ENCODE measurements at places on chromosomes 4 and X.

DNA sequence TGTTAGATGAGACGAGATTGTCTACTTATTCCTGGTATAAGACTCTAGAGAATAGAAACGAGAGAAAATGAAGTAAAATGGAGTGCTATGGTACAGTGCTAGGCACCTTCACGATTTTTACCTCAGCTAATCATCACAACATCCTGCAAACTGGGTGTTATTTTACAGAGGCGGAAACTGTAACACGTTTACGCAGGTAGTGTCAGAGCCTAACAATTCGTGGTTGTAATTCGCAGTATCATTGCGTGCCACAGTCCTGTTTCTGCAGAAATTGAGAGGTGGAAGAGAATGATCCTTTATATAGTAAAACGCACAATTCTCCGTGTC is 383 bp upstream of the TBC1D19 start:
- H3K4me1 ChIP-seq, result peaks cover 5% of the 10 kb centered on the region
- H3K4me3 ChIP-seq, result peak overlapping the region; percentile 70
- H3K27me3 ChIP-seq, result no peaks in the 10 kb centered on the region
- H3K36me3 ChIP-seq, result no peaks in the 10 kb centered on the region
- DNase-seq, result peak; percentile 1

GRCh38 chr4:181835348-181835747 is 407.9 kb upstream of the TENM3 start:
- H3K27ac ChIP-seq, result no peak overlapping the region
- H3K36me3 ChIP-seq, result no peaks in the 10 kb centered on the region
- H3K4me3 ChIP-seq, result no peak overlapping the region
- no peaks in the 10 kb centered on the region for H3K4me1 ChIP-seq

- no peak for DNase-seq
- H3K27ac ChIP-seq, result no peak overlapping the region
- no peak overlapping the region for H3K4me3 ChIP-seq
- no peaks in the 10 kb centered on the region for H3K27me3 ChIP-seq
- no peaks in the 10 kb centered on the region for H3K4me1 ChIP-seq
These were observed 64.1 kb upstream of the MAD2L1 start for GRCh38 chr4:120130786-120131185.

DNA sequence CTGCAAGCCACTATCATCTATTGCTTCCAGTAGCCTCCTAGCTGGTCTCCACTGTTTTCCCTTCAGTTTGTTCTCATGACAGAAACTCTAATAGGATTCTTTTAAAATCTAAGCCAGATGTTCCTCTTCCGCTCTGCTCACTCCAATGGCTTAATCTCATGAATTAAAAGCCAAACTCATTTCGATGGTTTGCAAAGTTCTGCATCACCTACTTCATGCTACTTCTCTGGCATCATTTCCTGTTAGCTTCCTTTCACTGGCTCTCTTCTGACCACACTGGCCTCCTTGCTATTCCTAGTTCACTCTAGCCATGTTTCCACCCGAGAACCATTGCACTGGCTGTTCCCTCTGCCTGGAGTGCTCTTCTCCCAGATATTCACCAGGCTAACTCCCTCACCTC is 102.0 kb upstream of the LSM6 start:
- DNase-seq, result no peak
- no peaks in the 10 kb centered on the region for H3K27me3 ChIP-seq
- H3K4me1 ChIP-seq, result no peaks in the 10 kb centered on the region
- no peak overlapping the region for H3K27ac ChIP-seq
- H3K4me3 ChIP-seq, result no peak overlapping the region
- no peaks in the 10 kb centered on the region for H3K36me3 ChIP-seq

- no peak overlapping the region for H3K27ac ChIP-seq
- no peak for DNase-seq
- H3K36me3 ChIP-seq, result no peaks in the 10 kb centered on the region
- no peaks in the 10 kb centered on the region for H3K27me3 ChIP-seq
- no peak overlapping the region for H3K4me3 ChIP-seq
These were observed 33.2 kb downstream of the PPARGC1A start for GRCh38 chr4:23856630-23857029.

DNA sequence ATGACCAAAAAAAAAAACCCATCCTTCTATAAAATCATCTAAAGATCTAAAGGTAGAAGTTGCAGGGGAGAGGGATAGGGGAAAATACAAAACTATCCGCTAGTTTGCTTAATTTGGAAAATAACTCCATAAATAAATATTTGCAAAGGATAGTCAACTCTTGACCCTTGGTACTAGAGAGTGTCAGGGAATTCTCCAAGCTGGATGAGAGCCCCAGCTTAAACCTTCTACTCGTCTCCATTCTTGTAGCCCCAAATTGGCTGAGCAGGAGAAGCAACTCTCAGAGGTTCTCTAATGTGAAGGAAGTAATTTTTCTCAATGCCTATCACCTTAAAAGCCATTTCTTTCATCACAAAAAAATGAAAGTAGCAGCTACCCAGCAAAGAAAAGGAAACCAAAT is 35.2 kb downstream of the ACSL4 start:
- H3K4me1 ChIP-seq, result no peaks in the 10 kb centered on the region
- H3K27me3 ChIP-seq, result no peaks in the 10 kb centered on the region
- no peak overlapping the region for H3K27ac ChIP-seq
- no peaks in the 10 kb centered on the region for H3K36me3 ChIP-seq
- no peak overlapping the region for H3K4me3 ChIP-seq
- DNase-seq, result no peak

- no peaks in the 10 kb centered on the region for H3K4me1 ChIP-seq
- H3K27ac ChIP-seq, result no peak overlapping the region
- DNase-seq, result no peak
- H3K36me3 ChIP-seq, result peaks cover 6% of the 10 kb centered on the region
These were observed 762 bp downstream of the PIGA start for GRCh38 chrX:15334561-15334960.

GRCh38 chrX:9582956-9583355 is 118.1 kb downstream of the TBL1X start:
- no peaks in the 10 kb centered on the region for H3K4me1 ChIP-seq
- no peak overlapping the region for H3K4me3 ChIP-seq
- H3K27ac ChIP-seq, result no peak overlapping the region
- no peaks in the 10 kb centered on the region for H3K36me3 ChIP-seq
- no peak for DNase-seq
- H3K27me3 ChIP-seq, result no peaks in the 10 kb centered on the region

DNA sequence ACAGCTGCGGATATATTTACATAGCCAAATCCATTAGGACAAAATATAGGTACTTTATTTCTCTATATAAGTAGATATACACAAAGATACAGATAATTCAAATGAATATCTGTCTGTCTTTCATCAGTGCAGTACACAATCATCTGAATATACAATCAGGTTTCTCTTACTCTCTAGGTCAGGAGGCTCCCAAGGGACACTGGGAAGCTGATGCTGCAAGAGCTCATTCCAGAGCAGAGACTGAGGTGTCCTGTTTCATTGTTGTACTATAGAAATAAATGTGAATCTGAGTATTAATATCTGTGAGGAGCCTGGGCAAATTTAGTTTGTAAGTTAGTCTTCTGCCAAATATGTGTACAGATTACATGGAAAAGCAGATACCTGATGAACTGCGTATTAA is 4.2 kb downstream of the TLL1 start:
- H3K27me3 ChIP-seq, result peaks cover 80% of the 10 kb centered on the region
- H3K4me3 ChIP-seq, result no peak overlapping the region
- no peaks in the 10 kb centered on the region for H3K36me3 ChIP-seq

DNA sequence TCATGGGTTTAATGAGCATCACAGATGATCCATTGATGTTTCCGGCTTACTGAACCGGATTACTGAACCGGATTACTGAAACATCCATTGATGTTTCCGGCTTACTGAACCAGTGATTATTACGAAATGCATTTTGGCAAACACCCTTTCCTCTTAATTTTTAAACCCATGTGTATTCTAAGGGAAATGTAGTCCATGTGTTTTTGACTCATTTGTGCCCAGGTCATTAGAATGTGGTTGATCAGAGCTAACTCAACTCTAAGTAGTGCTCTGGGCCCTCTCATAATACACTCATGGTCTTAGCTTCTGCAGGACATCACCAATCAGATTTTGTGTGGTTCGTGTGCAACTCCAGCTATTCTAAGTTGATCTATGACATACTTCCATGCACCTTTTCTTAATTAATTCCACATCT is 141.6 kb downstream of the SPATA18 start:
- no peaks in the 10 kb centered on the region for H3K27me3 ChIP-seq
- no peaks in the 10 kb centered on the region for H3K4me1 ChIP-seq
- H3K4me3 ChIP-seq, result no peak overlapping the region
- H3K27ac ChIP-seq, result no peak overlapping the region
- H3K36me3 ChIP-seq, result no peaks in the 10 kb centered on the region

GRCh38 chr4:68869274-68869773 is 53.5 kb downstream of the UGT2B10 start:
- DNase-seq, result no peak
- no peak overlapping the region for H3K4me3 ChIP-seq
- no peaks in the 10 kb centered on the region for H3K4me1 ChIP-seq
- H3K27me3 ChIP-seq, result no peaks in the 10 kb centered on the region

- no peak overlapping the region for H3K27ac ChIP-seq
- H3K4me3 ChIP-seq, result no peak overlapping the region
- H3K27me3 ChIP-seq, result no peaks in the 10 kb centered on the region
- H3K36me3 ChIP-seq, result peaks cover 3% of the 10 kb centered on the region
These were observed 120.1 kb downstream of the MANBA start for GRCh38 chr4:102640669-102641068.

- no peak overlapping the region for H3K27ac ChIP-seq
- no peak for DNase-seq
- H3K36me3 ChIP-seq, result no peaks in the 10 kb centered on the region
- no peaks in the 10 kb centered on the region for H3K4me1 ChIP-seq
These were observed 262.8 kb upstream of the VCX start for GRCh38 chrX:7580127-7580526.

DNA sequence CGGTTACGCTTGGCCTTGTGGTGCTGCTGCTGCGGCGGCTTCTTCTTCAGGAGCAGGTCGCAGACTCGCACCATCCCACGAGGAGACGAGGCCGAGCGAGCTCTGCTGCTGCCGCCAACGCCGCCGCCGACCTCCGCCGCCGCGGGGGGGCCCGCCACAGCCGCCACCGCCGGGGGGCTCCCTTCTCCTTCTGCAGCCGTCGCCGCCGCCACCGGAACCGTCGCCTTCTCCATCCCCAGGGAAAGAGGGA is 237 bp downstream of the ANKRD17 start:
- H3K4me1 ChIP-seq, result peaks cover 4% of the 10 kb centered on the region
- H3K27ac ChIP-seq, result peak overlapping the region; percentile 97
- H3K36me3 ChIP-seq, result no peaks in the 10 kb centered on the region

GRCh38 chrX:85107407-85107806 is 103.7 kb downstream of the APOOL start:
- no peak overlapping the region for H3K27ac ChIP-seq
- H3K4me1 ChIP-seq, result no peaks in the 10 kb centered on the region
- no peak overlapping the region for H3K4me3 ChIP-seq
- DNase-seq, result no peak
- H3K36me3 ChIP-seq, result no peaks in the 10 kb centered on the region

DNA sequence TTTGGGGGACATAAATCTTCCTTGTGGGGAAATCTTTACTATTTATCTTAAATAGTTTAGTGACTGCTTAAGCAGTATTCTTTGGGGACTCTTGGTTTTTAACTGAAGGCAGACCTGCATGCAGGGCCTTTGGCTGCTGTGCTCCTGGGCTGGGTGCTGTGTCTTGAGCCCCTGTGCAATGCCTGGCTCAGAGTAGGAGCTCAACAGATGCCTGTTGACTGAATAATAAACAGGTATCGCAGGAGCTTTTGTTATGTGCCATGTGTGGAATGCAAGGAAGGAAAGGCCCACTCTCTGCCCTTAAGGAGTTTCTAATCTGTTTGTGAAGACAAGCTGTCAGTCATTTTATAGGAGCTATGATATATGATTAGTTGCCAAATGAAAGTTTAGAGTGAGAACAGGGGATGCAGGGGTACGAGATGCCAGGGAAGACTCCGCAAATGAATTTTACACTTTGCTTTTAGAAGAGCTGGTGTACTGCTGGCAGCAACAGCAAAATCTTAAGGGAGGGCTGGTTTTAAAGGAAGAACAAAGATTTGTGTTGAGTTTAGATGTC is 6.7 kb downstream of the GAB1 start:
- H3K36me3 ChIP-seq, result no peaks in the 10 kb centered on the region
- peaks cover 3% of the 10 kb centered on the region for H3K4me1 ChIP-seq
- no peak overlapping the region for H3K4me3 ChIP-seq

GRCh38 chr4:27616166-27616565 is 755.5 kb downstream of the STIM2 start:
- H3K27me3 ChIP-seq, result no peaks in the 10 kb centered on the region
- no peaks in the 10 kb centered on the region for H3K36me3 ChIP-seq
- H3K4me1 ChIP-seq, result no peaks in the 10 kb centered on the region
- H3K4me3 ChIP-seq, result no peak overlapping the region
- no peak for DNase-seq

DNA sequence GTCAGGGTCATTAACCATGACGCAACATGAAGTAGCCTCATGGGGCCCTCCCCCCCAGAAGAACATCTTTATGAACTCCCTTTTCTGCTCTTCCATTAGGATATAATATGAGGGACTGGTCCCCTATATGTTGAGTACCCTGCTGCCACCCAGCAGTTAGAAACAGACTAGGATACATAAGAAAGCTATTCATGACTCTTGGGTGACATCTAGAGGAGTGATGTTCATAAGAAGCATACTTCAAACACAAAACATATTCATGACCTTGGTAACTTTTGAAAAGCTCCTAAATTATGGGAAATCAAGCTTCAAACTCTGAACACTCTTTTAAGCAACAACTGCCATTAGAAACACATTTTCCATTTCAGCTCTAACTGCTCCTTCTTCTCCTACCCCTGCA is 155.2 kb upstream of the SPIN4 start:
- no peaks in the 10 kb centered on the region for H3K36me3 ChIP-seq
- H3K4me1 ChIP-seq, result peaks cover 7% of the 10 kb centered on the region
- no peak for DNase-seq
- H3K27me3 ChIP-seq, result no peaks in the 10 kb centered on the region

- no peak overlapping the region for H3K27ac ChIP-seq
- no peak overlapping the region for H3K4me3 ChIP-seq
- H3K27me3 ChIP-seq, result no peaks in the 10 kb centered on the region
- H3K4me1 ChIP-seq, result peaks cover 11% of the 10 kb centered on the region
These were observed 20.3 kb downstream of the HS3ST1 start for GRCh38 chr4:11408233-11408967.

DNA sequence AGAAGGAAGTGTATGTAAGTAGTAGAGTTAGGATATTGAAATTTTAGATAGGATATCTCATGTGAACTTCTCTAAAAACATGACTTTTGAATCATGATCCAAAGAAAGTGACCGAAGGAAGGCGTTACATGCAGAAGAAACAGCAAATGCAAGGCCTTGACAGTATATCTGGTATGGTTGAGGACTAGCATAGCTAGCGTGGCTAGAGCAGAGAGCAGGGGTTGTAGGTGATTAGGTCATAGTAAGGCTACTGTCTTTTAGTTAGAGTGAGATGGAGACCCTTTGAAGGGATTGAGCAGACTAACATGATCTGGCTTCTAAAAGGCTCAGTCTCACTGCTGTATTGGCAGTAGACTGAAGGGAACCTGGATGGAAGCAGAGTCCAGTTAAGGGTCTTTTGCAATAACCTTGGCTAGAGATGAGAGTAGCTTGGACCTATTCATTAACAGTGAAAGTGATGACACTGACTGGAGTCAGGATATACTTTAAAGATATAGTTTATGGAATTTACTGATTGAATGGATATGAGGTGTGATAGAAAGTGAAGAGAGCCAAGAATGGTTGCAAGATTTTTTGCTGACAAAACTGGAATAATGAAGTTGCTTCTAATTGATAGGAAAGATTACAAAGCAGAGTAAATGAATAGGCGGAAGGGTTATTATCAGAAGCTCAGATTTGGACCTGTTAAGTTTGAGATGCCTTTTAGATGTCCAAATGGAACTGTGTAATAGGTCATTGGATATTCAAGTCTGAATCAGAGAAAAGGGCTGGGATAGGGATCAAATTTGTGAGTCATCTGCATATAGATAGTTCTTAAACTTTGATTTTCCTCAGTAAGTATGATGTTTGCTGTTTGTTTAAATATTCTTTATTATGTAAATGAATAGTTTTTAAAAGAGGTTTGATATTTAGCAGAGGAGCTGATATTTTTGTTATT is 59.8 kb downstream of the MRPL1 start:
- H3K27ac ChIP-seq, result no peak overlapping the region
- DNase-seq, result no peak
- no peak overlapping the region for H3K4me3 ChIP-seq
- H3K27me3 ChIP-seq, result no peaks in the 10 kb centered on the region

All from neuronal stem cell (in vitro differentiated cells).